ENCODE measurements at places on chromosomes 12 and 14. TPM values are rescaled to one million over a fixed set of nuclear protein-coding genes. Genes with fewer than 3 reads are reported as not detected.

CLEC9A gene
- not detected for total RNA-seq

MFAP5 gene
- total RNA-seq: 1.7 TPM

CKB gene
- 249 TPM for total RNA-seq

KLHL33 gene
- total RNA-seq: 0.25 TPM

CCDC184 gene
- 26.3 TPM for total RNA-seq

GNB3 gene
- 0.74 TPM for total RNA-seq

KRT82 gene
- not detected for total RNA-seq

APOF gene
- total RNA-seq: not detected

SAMD15 gene
- total RNA-seq: 5.2 TPM

FBXL14 gene
- total RNA-seq: 15.0 TPM

SLC5A8 gene
- 2.2 TPM for total RNA-seq

MANSC4 gene
- total RNA-seq: not detected

FSCB gene
- total RNA-seq: not detected

PLD4 gene
- 1.2 TPM for total RNA-seq

FGF23 gene
- total RNA-seq: not detected
